ENCODE measurements at places on chromosomes 7 and 10.

GRCh38 chr7:16204953-16205352, 216.4 kb downstream of the CRPPA start:
- no peak for DNase-seq

GRCh38 chr7:149666360-149666945, 106.9 kb downstream of the ZNF467 start:
- DNase-seq: no peak

GRCh38 chr10:43820663-43821062, 172.0 kb upstream of the ZNF32 start:
- no peak for DNase-seq

GRCh38 chr10:127046975-127047877, 142.0 kb downstream of the DOCK1 start:
- no peak for DNase-seq

DNA sequence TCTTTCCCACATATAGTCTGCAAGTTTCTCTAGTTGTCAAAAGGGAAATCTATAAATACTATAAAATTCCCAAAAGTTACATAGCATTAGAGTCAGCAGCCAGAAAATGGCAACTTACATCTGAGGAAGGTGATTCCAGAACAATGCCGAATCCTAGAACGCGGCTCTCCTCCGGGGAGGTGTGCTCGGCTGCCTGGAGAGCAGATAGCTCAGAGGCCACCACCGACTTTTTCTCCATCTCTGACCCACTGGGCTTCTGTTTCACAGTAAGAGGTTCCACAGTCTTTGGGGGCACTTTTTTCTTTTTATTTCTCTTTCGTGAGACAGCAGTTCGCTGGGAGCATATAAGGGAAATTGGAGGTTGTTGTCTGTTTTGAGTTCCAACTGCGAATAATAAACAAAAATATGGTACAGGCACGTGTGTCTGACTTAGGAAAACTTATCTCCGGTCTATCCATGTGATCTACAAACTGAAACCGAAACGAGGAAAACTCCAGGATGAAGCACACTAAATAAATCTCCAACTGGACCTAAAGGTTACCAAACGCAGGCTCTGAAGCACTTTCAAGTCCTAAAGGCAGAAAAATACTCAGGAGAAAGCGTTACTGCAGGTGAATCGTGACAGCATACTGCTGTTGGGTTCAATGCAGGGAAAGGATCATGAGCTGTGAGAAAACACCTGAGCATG, 36.2 kb downstream of the BEND7 start:
- DNase-seq: no peak

- no peak for DNase-seq
These were observed 834 bp downstream of the CDH23 start for GRCh38 chr10:71397296-71398212.

- no peak for DNase-seq
These were observed 271.6 kb downstream of the CSTF2T start for GRCh38 chr10:51427758-51428157.

DNA sequence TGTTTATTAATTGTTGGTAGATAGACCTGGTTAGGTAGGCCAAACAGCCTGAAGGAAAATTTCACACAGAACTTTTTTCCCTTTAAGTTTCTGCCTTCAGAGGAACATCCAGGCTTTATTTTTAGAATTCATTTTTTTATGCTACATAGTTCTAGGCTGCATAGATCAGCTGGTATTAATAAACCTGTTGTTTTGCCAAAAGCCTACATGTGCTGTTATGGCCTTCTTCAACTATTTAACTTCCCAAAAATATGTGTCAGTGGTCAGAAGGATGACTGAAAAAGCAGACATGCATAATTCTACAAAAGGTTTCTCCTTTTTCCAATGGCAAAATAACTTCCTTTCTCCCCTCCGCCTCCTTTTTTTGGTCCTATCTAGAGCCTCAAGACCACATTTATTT, 303.0 kb upstream of the DKK1 start:
- DNase-seq: no peak

DNA sequence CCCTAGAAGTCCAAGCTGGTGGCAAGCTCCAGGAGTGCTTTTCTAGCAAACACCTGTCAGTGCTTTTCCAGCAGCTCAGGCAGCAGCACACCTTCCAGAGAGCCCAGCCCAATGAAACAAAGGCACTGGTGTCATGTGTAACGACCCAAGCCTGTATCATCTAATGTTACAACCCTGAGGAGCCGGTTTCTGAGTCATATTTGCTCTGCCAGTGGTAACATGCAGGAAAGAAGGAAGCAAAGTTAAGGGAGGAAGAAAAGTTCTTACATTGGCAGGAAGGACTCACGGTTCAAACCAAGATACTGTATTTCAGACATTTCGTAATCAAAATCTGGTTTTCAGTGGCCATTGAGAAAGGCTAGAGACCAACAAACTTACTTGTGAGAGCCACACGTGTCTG, at the start of gene ANKRD22:
Gene ANKRD22, minus strand, starts transcription at position 139 of the 400 bp plus-strand sequence. CDS start 237 bp downstream, outside the sequence.
- peak; percentile 29 for DNase-seq

DNA sequence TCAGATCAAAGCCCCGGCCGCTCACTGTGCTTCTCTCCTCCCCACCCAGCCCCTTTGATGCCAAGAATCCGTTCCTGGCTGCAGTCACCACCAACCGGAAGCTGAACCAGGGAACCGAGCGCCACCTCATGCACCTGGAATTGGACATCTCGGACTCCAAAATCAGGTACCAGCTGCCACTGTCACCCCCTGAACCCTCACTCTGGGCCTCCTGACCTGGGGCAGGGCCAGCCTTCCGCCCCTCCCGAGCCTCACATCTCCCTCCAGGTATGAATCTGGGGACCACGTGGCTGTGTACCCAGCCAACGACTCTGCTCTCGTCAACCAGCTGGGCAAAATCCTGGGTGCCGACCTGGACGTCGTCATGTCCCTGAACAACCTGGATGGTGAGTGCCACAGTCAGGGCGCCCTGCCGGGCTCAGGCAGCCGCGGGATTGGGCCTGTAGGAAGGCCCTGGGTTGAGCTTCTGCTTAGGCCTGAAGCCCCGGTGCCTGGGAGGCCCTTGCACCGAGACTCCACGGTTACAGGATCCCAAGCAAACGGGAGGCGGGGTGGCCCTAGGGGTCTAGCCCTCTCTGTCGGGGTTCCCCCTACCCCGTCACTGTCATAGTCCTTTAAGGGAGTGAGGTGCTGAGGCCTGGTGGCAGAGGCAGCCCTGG, 10.8 kb downstream of the TMEM120A start:
- no peak for DNase-seq

GRCh38 chr10:92591550-92592022, 1.3 kb upstream of the KIF11 start:
- DNase-seq: peak; percentile 93

DNA sequence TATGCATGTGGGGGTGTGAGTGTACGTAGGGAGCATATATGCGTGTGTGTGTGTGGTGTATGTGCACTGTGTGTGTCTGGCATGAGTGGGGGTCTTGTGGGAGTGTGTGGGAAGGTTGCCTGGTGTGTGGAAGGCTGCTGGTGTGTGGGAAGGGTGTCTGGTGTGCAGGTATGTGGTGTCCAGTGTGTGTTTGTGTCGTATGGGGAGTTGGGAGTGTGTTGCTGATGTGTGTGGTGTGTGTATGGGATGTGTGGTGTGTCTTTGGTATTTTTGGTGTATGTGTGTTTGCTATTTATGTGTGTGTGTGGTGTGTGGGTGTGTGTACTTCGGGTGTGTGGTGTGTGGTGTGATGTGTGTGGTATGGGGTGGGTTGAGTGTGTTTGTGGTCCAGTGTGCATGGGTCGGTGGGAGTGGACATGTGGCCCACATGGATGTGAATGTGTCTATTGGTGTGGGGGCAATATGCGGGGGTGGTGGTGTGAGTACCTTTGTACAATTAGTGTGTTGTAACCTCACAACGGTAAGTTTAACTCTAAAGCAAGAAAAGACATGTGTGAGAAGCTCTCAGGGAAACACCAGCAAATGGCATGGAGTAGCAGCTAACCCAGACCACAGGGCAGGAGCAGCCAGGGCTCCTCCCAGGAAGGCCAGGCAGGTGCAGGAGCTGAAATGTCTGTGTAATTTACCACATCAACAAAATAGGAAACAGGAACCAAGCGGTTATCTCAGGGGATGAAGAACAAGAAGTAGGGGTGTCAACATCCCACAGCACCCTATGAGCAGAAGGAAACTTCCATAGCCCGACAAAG, 11.9 kb downstream of the ANTXRL start:
- DNase-seq: no peak
